ENCODE measurements at places on chromosomes 5 and 9.

GRCh38 chr5:168646335-168646734 lies 67.2 kb upstream of the PANK3 start:
- peaks cover 3% of the 10 kb centered on the region for H3K27me3 ChIP-seq
- no peak overlapping the region for H3K4me3 ChIP-seq
- no peak for DNase-seq

GRCh38 chr9:96294159-96294545 lies 7.8 kb downstream of the HSD17B3 start:
- no peak overlapping the region for H3K4me3 ChIP-seq
- no peaks in the 10 kb centered on the region for H3K27me3 ChIP-seq

DNA sequence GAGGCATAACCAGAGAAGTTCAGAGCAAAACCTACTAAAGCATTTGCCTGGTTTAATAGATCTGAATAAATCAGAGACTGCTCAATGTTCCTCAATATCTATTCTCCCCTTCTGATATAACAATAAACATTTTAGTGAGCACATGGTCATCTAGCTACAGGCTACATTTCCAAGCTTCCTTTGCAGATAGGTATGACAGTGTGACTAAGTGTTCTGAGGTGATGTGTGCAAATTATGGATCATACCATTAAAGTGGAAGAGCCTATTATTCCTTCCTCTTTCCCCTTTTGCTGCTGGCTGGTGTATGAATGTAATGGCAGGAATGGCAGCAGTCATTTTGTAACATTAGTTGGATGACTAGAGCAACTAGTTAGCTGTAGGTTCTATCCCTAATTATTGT lies 285.8 kb upstream of the RASA1 start:
- H3K4me3 ChIP-seq = no peak overlapping the region
- H3K36me3 ChIP-seq = no peaks in the 10 kb centered on the region
- no peaks in the 10 kb centered on the region for H3K27me3 ChIP-seq
- no peaks in the 10 kb centered on the region for H3K4me1 ChIP-seq
- no peak overlapping the region for H3K27ac ChIP-seq

DNA sequence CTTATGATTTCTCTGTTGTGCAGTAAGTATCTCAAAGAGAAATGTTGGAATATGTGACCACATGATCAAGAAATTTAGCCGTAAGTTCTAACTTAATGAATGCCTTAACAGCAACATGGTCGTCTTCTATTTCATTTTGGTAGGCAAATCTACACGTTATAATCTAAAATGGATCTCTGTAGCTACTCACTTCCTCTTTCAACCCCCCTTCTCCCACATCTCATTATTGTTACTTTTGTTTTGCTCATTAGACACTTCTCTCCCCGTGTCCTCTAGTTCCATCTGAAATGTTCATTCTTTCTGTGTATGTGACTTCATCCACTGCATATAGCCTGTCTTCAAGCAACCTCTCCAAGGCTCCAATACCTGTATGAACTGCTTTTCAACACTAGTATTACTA lies 27.1 kb upstream of the LPAR1 start:
- no peak overlapping the region for H3K4me3 ChIP-seq
- no peaks in the 10 kb centered on the region for H3K36me3 ChIP-seq
- no peak overlapping the region for H3K27ac ChIP-seq
- H3K4me1 ChIP-seq = peaks cover 19% of the 10 kb centered on the region

- DNase-seq = no peak
- no peak overlapping the region for H3K4me3 ChIP-seq
Measured at GRCh38 chr5:93072831-93073459, 508.1 kb downstream of the NR2F1-AS1 start.
